Stimulated activated CD8-positive, alpha-beta memory T cell treated with anti-CD3 and anti-CD28 coated beads, Interleukin-4, amount 100 ng/mL, for 1 hour (primary cell): ENCODE measurements at places on chromosomes 16 and 17.

GRCh38 chr16:27729516-27730304 is 179.8 kb downstream of the KATNIP start:
- DNase-seq, result no peak

- no peak for DNase-seq
Measured at GRCh38 chr17:57043276-57043675, 41.8 kb upstream of the AKAP1 start.

GRCh38 chr17:33469911-33470310 is 176.8 kb upstream of the ASIC2 start:
- no peak for DNase-seq

DNA sequence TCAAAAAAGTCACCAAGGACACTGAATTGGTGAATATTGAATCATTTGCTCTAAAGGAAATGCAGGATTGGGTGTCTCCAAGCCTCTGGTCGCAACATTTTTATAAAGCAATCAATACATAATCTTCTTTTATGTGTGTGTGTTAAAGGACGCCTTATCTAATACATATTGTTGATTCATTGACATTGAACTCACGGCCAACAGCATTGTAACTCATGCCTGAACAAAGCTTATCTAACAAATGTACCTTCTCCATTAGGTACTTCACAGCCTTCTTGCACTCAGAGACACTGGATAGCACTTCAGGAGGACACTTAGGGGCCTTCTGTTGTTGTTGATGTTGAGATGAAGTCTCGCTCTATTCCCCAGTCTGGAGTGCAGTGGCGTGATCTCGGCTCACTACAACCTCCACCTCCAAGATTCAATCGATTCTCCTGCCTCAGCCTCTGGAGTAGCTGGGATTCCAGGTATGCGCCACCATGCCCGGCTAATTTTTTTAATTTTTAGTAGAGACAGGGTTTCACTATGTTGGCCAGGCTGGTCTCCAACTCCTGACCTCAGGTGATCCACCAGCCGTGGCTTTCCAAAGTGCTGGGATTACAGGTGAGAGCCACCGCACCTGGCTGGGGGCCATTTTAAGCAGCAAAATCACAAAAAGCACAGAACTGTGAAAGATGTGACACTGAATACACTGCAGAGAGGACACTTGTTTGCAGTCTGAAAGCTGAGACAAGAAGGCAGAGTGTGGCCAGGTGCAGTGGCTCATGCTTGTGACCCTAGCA is 13.2 kb upstream of the PDXDC1 start:
- no peak for DNase-seq

DNA sequence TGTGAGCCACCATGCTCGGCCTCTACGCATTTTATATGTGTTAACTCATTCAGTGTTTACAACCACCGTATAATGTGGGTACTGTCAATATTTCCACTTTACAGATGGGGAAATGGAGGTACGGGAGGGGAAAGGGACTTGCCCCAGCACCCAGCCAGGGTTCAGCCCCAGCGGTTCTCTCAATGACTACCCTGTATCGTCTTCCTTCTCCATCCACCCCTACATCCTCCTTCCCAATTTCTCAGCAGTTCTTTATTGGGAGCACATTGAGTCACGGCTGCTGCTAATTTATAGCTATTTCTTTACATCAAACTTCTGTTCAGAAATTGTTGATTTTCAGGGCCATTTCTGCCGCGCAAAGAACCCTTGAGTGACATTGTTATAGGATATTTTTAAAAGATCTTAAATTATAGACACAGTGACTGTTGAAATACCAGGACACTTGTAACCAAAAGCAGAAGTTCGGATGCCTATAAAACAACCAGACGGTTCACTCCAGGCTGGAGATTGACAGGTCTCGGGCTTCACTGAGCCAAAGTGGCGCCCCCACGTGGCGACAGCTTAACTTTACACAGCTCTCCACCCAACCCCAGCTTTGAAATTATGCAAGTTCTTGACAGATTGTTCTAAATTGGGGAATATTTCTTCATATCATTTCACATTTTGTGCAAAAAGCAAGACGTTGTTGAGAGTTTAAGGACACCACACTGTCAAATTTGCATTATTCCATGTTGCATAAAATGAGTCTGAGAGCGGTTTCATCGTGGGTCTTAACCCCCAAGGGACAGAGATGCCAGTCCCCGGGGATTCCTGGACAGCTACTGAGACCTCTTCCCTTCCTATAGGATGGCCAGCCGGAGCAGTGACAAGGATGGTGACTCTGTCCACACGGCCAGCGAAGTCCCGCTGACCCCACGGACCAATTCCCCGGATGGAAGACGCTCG is 11.8 kb downstream of the SYT17 start:
- no peak for DNase-seq

- no peak for DNase-seq
Measured at GRCh38 chr17:2400474-2400866, 390 bp downstream of the MNT start.

DNA sequence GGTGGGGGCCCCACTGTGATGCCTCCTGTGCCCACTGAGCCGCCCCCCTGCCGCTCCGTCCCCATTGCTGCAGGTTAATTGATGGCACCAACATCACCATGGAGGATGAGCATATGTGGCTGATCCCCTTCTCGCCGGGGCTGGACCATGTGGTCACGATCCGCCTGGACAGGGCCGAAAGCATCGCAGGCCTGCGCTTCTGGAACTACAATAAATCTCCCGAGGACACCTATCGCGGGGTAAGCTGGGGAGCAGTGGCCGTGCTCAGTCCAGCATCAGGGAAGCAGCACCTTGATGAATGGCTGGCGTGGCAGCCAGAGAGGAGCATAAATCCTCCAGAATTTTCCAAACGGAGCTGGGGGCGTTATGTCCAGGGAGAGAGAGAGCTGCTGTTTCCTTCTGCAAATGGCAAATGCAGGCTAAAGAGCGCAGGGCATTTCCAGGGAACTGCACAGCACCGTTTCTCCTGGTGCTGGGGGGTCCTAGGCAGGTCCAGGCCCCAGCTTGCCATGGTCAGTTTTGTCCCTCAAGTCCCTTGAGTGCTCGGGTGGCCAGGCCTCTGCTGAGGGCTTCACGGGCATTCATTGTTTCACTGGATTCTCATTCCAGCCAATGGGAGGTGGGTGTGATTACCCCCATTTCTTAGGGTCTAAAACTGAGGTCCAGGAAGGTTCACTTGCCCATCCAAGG is 216.4 kb downstream of the KATNIP start:
- DNase-seq, result no peak

DNA sequence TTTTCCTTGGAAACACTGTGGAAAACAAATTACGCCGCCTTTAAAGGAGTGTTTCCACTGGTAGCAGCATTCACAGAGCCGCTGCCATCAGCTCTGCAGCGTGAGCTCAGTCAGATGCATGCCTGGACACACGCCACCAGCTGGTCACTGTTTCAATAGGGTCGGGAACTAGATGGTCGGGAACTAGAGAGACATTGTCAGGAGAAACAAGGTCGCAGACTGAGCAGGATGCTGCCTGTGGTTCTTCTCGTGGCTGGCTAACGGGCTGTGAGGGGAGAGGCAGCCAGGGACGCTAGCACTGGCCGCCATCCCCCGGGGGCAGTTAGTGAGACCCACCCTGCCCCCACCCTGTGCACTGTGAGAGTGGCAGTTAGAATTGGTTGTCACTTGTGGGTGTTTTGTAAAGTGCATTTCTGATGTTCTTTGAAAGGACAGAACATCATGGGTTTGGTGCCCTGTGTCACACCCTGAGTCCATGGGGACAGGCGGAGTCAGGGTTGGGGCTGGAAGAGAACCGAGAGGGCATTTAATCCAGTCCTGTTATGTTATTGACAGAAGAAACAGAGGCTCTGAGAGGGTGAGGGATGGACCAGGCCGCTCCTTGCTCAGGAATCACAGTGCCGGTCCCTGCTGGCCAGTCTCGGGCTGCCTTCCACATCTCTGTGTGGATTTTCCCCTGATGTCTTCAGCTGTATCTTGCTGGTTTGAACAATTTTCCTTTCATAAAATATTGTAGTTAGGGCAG is 86.3 kb downstream of the SPECC1 start:
- no peak for DNase-seq

DNA sequence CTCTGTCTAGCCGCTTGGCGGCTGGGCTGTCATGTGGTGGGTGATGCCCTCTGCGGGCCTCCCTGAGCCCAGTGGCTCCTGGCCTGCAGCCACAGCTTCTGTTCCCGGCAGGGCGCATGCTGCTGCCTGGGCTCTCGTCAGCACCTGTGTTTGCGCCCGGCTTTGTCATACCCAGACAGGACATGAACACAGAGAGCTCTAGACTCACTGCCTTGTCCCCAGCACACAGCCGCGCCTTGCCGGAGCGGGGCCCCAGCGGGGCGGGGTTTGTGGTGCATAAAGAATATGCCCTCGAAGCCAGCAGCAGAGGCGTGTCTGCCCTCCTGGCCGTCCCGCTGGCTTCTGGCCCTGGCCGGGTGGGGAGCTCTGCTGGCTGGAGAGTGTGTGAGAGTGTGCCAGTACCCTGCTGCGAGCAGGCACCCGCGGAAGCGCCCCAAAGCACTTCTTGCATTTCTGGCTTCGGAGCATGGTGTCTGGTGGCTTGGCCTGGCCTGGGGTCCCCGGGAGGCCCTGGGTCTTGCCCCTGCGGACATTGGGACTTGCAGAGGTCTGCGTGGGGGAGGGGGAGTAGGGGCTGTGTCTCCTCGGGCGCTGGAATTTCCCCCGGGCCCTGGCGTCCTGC is 14.4 kb downstream of the ASPSCR1 start:
- DNase-seq, result no peak

GRCh38 chr17:76273445-76274111 is 8.4 kb downstream of the UBALD2 start:
- DNase-seq, result no peak

GRCh38 chr16:74271872-74272271 is 24.7 kb upstream of the PSMD7 start:
- DNase-seq, result no peak
